Right lung (tissue), 10 donors: ENCODE measurements at places on chromosomes 2 and 18. TPM values are rescaled to one million over a fixed set of nuclear protein-coding genes. Genes with fewer than 3 reads are reported as not detected.

GRCh38 chr2:214484701-214485100 is 73.8 kb downstream of the VWC2L start:
- DNase-seq = no peak

GRCh38 chr2:173184031-173185004 is 108.7 kb downstream of the MAP3K20 start:
- no peak for DNase-seq

- no peak for DNase-seq
Measured at GRCh38 chr2:220053919-220054318, 426.5 kb downstream of the SLC4A3 start.

GRCh38 chr2:170815746-170816503 is 762 bp upstream of the GAD1 start:
- DNase-seq = peak; percentile 51

GRCh38 chr2:178865146-178865936 is 58.1 kb upstream of the TTN start:
- DNase-seq = peak; percentile 23

DNA sequence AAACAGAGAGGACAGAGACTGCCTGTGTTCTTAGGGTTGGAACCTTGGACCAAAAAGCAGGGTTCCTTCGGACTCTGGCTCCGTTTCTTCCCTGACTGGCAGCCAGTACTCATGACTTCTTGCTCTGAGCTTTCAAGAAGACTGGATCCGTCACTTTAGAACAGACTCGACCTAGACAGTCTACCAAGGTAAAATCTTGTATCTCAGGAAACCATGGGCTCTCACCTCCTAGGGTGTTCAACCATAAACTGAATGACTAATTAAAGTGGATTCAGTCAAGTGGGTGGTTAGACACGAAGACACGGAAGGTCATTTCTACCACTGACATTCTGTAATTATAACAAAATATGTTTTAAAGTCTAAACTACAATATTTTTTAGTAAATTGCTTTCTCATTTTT is 153.8 kb upstream of the SLC39A10 start:
- DNase-seq = no peak

GRCh38 chr2:234699456-234699855 is 202.6 kb upstream of the ARL4C start:
- no peak for DNase-seq

GRCh38 chr2:65377556-65378192 is 54.7 kb downstream of the SPRED2 start:
- DNase-seq = no peak

DNA sequence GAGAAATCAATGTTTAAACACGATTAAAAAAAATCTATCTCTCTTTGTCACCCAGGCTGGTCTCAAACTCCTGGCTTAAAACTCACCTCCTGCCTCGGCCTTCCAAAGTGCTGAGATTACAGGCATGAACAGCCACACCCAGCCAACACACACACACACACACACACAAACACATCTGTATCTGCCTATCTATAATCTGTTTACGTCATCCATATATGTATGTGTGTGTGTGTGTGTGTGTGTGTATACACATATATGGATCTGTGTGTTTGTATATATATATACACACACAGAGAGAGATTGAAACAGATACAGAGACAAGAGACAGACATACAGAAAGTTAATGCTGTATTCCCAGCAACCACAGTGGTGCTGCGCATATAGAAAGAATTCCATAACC is 497.1 kb downstream of the DSC3 start:
- no peak for DNase-seq

- no peak for DNase-seq
Measured at GRCh38 chr2:47486841-47487497, 84.0 kb downstream of the MSH2 start.

GRCh38 chr2:64594226-64594989 is 59.3 kb downstream of the SERTAD2 start:
- DNase-seq = no peak

- DNase-seq = no peak
Measured at GRCh38 chr18:48676346-48676745, 137.5 kb downstream of the CTIF start.

DNA sequence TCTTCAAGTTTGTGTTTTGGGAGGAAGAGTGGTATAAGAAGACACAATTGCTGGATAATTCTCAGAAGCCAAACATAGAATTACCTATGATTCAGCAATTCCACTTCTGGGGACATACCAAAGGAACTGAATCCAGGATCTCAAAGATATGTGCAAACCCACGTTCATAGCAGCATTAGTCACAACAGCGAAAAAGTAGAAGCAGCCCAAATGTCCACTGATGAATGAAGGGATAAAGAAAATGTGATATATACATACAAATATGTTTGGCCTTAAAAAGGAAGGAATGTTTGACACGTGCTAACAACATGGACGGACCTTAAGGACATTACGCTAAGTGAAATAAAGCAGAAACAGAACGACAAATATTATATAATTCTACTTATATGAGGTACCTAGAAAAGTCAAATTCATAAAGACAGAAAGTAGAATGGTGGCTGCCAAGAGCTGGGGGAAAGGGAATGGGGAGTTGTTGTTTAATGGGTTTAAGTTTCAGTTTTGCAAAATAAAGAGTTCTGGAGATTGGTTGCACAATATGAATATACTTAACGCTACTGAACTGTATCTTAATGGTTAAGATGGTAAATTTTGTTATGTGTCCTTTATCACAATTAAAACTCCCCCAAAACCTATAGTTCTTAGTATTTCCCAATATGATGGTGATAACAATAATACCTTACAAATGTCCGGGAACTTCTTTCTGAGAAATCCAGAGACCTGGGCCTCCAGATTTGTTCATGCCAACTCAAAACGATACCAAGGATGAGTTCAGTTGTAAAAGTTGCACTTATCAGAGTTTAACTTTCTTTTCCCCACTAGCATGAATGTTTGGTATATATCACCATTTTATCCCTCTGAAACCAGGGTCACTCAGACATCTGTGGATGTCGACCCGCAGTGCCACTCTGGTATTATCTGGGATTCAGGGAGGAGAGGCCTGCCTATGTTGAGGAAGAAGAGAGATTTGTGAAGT is 33.7 kb upstream of the WIPF1 start:
- DNase-seq = no peak

DNA sequence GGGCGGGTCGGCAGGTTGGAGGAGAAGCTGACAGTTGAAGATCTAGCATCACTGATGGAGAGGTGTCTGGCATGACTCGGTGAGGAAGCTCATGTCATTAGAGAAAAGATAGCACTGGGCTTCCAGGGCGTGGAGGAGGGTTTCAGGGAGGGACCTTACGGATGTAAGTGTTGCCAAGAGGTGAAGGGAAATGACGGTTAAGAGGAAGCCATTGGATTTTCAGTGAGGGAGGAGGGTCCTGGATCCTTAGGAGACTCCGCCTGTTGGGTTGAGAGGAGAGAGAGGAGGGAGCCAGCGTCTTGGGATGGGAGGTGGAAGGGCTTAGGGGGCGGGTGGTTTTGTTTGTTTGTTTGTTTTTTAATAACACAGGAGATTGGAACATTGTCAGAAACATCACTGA is 103.2 kb downstream of the WDSUB1 start:
- no peak for DNase-seq

DNA sequence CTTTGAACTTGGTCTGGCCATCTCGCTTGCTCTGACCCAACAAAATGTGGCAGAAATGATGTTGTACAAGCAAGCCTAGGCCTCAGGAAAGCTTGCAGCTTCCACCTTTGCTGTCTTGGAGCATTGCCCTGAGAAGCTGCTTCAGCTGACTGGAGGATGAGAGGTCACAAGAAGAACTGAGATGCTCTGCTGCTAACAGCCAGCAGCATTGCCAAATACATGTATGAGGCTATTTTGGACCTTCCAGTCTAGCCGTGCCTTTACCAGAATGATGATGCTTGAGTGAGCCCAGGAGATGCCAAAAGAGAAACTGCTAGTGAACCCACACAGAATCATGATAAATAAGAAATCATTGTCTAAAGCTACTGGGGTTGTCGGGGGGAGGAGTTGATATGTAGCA is 13.2 kb upstream of the ITGAV start:
- DNase-seq = no peak

GRCh38 chr2:57859755-57860154 is 186.9 kb upstream of the VRK2 start:
- DNase-seq = no peak

DNA sequence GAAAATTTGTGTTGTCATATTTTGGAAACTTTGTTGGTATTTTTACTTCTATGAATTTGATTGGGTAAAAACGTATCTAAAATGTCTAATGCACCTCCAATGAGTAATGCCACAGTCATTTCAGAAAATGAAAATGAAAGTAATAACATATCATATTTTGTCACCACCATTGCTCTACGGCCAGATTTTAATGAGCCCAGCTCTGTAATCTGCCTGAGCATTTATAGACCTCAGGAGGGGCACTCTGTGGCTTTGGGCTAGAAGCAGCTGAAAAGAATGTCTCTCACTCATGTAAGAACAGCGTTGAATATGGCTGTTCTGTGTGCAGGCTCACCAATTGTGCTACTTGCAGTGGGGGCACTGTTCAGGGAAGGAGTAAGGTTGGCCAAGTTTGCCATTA is 32.7 kb upstream of the ABCA12 start:
- no peak for DNase-seq

DNA sequence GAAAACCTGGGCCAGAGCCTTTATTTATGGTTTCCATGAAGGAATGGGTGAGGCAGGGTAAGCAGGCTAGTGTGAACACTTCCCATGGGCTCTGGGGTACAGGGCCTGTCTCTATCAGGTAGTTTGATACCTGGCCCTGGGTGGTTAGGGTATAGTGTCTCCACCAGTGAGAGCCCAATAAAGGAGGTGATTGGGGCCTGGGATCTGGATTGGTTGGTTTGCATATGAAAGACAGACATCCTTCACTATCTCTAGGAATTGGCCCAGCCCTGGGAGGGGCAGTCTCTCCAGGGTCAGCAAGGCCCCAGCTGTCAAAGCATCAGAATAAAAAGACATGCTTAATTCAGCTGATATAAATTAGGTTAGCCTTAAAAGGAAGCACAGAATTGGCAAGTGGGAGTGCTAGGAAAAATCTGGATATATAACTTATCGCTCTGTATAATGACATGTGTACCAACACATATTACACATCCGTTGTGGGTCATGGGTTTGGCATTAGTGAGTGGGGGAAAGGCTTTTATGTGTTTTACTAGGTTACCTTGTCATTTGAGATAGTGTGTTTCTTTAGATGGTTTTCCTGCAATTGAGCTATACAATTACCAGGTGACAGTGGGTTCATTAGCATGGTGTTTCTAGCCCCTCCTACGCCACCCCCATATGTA is 18.5 kb upstream of the TMEM178A start:
- no peak for DNase-seq

- no peak for DNase-seq
Measured at GRCh38 chr2:113341191-113341869, 62.6 kb upstream of the PAX8 start.

DNA sequence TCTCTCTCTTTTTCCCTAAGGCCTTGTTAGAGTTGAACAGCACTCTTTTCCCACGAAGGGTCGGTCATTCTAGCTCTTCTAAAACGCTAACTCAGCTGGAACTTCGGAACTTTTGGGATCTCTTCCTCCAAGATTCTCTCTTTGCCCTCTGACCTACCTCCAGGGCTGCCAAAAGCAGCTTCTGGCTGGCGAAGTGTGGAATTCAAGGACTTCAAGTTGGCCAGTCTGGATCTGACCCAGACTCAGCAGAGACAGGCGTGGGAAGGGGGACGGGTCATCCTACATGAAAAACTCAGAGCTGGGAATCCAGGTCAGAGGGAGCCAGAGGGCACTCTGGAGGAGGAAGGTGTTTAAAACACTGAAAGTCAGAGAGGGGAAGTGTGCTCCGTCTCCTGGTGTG is 305.5 kb upstream of the HDAC4 start:
- DNase-seq = no peak

DNA sequence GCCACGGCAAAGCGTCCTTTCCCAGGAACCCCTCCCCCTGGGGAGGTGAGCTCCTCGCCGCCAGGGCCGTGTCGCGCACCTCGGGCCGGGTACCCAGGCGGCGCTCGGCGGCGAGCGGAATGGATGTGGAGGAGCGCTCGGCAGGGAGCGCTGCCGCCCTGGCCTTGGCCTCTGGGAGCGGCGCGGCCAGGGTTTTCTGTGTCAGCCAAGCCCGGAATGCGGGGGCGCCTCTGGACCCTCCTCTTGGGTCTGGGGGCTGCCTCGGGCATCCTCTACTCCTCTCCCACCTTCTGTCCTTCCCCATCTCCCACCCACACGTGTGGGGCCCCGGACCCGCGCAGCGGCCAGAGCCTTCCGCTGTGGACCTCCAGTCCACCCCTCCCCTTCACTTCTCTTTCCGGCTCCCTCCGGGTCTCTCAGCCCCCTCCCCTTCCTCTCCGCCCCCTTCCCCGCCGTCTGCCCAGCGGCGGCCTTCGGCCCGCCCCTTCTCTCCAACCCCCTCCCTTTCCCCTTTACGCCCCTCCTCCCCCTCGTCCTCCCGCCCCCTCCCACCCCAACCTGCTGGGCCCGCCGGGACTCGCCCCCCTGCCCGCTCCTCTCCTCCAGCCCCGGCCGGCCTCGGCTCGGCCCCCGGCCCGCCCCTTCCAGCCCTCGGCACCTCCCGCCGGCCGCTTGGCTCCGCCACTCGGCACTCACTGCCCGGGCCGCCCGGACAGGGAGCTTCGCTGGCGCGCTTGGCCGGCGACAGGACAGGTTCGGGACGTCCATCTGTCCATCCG is at the start of gene MERTK:
MERTK (plus strand) TSS at position 684 of the 779 bp plus-strand sequence. CDS start 129 bp downstream, outside the sequence.
- peak; percentile 93 for DNase-seq

DNA sequence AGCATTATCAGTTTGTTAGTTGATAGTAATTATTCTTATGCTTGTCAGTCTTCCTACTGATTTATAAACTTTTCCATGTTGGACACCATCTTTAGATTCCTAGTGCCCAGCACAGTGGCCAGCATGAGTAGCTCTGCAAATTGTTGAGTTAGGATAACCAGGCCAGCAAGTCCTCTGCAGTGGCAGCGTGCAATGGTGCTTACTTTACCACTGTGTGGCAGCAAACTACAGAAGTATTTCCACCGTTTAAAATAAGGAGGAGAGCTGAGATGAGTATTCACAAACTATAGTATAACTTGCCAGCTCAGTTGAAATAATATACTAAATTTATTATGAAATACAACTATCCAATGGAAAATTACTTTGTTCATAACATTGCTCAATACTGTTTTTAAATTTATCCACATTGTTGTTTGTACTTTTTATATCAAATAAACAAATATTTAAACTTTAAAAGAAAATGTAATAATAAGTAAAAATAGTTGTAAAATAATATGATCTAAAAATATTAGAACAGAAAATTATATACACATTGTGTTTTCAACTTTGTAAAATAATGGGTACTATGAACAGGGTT is 9.3 kb upstream of the THADA start:
- DNase-seq = no peak

DNA sequence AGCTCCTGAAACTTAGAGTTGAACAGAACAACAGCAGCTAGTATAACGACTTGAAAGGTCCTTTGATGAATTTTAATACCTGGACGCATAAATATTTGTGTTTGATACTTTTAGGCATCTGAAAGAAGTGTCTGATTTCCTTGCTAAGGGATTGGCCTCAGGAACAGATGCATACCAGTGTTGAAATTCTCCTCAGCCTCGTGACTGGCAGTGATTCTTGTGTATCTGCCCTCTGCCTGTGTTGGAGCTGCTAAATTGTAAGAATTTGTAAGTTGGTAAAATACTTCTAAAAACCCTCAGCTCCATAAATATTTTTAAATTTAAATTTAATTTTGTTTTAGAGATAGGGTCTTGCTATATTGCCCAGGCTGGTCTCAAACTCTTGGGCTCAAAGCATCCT is 22.4 kb upstream of the SCYGR1 start:
- DNase-seq = no peak

The SALL3 gene
- not detected for polyA plus RNA-seq

The FLACC1 gene
- 4.1 TPM for polyA plus RNA-seq

The SPDYA gene
- polyA plus RNA-seq = 4.3 TPM

The SGO2 gene
- polyA plus RNA-seq = 19.8 TPM

The SKA1 gene
- 8.2 TPM for polyA plus RNA-seq

The HAAO gene
- 21.8 TPM for polyA plus RNA-seq

The STARD6 gene
- not detected for polyA plus RNA-seq

The DOK6 gene
- polyA plus RNA-seq = 13.3 TPM

The ZNF385B gene
- 7.1 TPM for polyA plus RNA-seq
